ENCODE measurements at places on chromosomes 4 and X.
A peak's percentile ranks its signal among the peaks of the same experiment; 100 is the strongest.

GRCh38 chr4:160143574-160143973, 1040.7 kb downstream of the RAPGEF2 start:
- DNase-seq = peak; percentile 35

- DNase-seq = no peak
Observed at GRCh38 chrX:15769300-15769954, 20.9 kb upstream of the ZRSR2 start.

- DNase-seq = no peak
Observed at GRCh38 chrX:152819266-152819665, 11.3 kb downstream of the CETN2 start.

GRCh38 chrX:134776850-134777370, 118.6 kb upstream of the PLAC1 start:
- no peak for DNase-seq

- DNase-seq = no peak
Observed at GRCh38 chrX:131895807-131896206, 127.3 kb upstream of the STK26 start.

- DNase-seq = no peak
Observed at GRCh38 chr4:19358015-19358414, 893.7 kb upstream of the SLIT2 start.

- DNase-seq = peak; percentile 42
Observed at GRCh38 chr4:101346351-101347266, 717 bp downstream of the PPP3CA start.

DNA sequence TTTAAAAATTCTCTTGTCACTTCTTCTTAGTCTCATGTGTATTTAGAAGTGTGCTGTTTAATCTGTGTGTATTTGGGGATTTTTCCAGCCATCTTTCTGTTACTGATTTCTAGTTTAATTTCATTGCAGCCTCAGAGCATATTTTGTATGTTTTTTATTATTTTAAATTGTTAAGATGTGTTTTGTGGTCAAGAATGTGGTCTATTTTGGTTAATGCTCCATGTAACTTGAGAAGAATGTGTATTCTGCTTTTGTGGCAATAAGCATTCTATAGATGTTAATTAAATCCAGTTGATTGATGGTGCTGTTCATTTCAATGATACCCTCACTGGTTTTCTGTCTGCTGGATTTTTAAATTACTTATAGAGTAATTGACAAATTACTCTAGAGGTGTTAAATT, 38.9 kb downstream of the ANXA10 start:
- DNase-seq = peak; percentile 62

DNA sequence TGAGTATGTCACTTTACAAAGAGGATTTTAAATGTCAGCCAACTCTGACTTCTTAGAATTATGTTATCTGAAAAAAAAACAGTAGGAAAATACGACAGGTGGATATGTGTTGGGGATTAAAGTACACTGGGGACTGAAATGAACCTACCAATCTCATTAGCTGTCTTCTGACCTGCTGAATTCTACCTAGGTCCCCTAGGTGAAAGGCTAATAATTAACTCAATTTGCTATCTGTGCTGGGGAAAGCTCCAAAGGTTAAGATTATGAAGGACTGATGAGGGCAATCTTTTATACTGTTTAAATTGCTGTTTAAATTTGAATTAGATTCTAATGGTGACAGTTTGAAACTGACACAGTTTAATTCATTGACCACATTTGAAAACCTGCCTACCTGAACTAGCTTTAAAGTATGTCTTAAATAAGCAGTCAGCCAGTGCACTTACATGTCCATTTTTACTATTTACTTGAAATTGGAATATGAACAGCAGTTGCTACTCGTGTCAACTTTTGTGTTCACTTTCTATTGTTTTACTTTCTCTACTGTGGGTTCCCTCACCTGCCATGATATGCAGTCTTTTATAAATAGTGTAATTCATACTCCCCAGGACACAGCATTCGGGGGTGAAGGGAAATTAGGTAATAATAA, 977.3 kb downstream of the C4orf33 start:
- DNase-seq = no peak

DNA sequence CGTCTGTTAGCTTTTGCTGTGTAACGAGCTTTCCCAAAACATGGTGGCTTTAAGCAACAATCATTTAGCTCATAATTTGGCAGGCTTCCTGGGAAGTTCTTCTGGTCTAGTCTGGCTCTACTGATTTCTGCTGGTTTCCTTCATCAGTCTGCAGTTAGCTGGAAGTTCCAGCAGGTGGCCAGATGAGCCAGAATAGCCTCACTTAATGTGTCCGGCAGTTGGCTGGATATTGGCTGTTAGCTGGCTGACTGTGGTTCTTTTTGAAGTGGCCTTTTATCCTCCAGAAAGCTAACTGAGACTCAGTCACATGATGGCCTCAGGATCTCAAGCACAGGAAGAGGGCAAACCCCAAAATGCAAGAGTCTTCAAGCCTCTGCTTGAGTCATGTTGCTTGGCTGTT, 34.9 kb downstream of the FTHL17 start:
- DNase-seq = no peak

- DNase-seq = no peak
Observed at GRCh38 chrX:71510161-71510560, 22.7 kb upstream of the OGT start.

- no peak for DNase-seq
Observed at GRCh38 chr4:113684534-113685091, 76.9 kb downstream of the CAMK2D start.

DNA sequence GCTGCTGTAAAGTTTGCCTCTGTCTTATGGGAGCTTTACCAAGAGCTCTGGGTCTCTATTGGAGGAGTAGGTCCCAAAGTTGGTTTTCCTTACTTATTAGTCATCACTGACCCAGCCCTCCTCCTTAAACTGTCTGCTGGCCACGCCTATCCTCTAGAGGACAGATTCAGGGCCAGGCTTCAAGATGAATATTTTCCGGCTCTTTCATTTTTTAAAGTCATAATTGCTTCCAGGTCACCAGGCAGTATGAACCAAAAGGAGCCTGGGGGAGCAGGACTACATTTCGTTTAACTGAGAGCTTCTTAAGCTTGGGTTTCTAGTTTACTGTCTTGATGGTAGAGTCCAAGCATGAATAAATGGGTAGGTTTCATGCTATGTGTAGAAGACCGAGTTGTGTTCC, 13.7 kb downstream of the BCORL1 start:
- DNase-seq = peak; percentile 22

DNA sequence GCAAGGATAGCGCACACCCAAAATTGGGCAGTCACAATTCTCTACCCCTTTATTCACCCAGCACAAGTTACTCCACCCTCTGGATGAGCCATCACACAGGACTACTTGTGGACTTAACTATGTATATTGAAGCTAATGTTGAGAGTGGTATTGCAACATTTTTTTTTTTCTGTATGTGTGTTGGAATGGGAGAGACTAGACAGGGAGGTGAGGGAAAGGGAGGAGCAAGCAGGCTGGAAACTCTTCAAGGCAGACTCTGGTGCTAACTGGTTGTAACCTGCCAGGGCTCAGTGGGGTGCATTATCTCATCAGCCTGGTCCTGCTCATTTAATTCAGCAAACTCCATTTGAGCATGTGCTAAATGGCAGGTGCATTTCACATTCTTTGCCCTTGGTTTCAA, 18.4 kb upstream of the CWH43 start:
- DNase-seq = no peak

GRCh38 chr4:147351083-147351787, 129.7 kb upstream of the EDNRA start:
- DNase-seq = no peak

DNA sequence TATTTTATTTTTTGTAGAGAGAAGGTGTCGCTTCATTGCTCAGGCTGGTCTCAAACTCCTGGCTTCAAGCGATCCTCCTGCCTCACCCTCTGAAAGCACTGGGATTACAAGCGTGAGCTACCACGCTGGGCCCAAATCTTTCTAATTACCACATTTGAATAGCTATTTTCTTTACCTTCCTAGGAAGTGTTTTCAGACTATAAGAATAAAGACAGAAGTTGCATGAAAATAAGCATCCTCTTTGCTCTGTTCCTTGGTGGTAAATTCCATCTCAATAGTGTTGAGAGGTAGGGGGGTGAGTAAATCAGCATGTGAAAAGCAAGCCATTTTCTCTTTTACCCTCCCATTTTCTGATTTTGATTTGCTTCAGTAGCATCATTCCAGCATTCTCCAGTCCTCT, 122.4 kb downstream of the LARP7 start:
- no peak for DNase-seq

GRCh38 chrX:39401483-39402110, 600.3 kb downstream of the MID1IP1 start:
- DNase-seq = no peak
